Psoas muscle (tissue), 8 donors: ENCODE measurements at places on chromosomes 3 and 15.

DNA sequence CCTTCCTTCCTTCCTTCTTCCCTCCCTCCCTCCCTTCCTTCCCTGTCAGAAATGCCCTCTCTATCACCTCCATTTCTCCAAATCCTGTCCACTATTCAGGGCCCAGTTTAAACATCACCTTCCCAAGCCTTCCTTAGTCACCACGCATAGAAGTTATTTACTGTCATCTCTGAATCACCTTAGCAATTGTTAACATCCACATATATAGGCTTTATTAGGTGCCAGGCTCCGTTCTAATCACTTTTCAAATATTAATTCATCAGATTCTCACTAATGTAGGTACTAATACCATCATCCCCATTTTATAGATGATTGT is 1.1 kb upstream of the MAGEF1 start:
- DNase-seq, result no peak

DNA sequence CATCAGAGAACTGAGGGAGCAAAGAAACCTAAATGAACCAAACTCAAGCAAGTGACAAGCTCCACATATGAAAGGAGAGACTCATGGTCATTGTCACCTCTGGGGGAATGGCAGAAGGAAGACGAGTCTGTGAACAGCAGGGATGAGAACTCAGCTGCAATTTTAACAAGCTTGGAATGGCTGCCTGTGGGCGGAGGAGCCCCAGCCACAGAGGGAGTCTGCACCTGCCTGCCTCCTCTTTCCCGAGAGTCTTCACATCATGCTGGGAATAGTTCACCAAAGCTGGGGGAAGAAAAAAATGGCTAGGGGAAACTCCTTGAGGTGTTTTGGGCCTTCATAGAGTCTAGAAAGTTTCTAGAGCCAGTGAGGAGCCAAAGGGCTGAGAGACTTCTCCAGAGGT is 21.3 kb upstream of the BHLHE40 start:
- no peak for DNase-seq

GRCh38 chr15:31382713-31383045 is 56.0 kb downstream of the KLF13 start:
- DNase-seq, result no peak

DNA sequence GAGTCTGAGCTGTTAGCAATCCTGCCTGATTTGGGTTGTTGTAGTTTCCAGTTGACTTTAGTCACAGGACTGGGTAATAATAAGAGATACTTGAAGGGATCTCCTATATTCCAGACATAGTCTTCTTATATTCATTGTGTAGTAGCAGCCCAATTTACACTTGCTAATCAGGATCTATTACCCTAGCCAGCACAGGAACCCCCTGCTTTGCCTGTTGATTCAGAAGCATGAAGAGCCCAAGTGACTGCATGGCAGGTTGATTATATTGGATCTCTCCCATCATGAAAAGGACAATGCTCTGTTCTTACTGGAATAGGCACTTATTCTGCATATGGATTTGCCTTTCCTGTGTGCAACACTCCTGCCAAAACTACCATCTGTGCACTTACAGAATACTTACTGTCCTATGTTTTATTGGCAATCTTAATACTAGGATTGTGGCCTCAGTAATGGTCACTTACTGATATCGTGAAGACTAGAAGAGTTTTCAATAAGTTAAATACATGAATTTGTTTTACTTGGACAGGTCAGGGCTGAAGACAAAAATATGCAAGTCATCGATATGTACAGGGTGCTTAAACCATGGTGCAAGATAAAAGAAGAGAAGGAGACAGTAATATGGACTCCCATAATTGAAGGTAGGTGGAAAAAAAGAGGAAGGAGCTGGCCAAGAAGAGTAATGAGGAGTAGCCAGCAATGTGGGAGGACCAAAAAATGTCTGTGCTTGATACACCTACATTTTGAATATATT is 304.1 kb downstream of the MCTP2 start:
- no peak for DNase-seq

- no peak for DNase-seq
These were observed 190.3 kb downstream of the MCTP2 start for GRCh38 chr15:94421706-94422105.
